ENCODE measurements at places on chromosomes 3 and 15.

DNA sequence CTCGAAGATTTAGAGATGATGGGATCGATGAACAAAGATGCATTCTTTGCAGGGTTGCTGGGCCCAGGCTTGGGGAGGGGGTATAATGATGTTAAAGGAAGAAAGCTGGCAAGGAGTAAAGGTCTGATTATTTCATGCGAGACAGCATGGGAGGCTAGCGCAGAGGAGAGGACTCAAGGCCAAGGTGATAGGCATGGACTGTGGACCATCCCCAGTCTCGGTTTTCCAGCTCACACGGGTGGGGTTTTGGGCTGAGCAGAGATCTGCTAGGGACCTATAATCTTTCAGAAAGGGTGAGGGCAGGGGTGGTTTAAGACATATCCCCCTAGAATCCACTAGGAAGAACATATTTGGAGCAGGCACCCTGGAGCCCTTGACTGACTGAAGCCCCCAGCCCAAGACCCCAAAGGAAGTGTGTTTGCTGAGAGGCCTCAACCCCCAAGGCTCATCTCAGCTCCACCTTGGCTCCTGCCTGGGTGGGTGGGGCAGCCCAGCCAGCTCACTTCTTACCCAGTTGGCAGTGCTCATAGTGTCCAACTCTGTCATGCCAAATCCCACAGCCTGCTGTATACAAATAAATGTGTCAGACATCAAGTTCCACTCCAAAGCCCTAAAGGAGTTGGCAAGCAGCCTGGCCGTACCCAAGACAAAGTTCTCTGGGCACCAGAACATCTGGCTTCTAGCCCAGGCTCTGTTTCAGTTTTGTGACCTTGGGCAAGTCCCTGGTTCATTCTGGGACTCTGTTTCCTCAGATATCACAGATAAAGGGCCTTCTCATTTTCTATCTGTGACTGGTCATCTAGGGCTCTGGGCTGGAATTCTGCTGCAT is 17.9 kb downstream of the ACSBG1 start:
- DNase-seq, result no peak

DNA sequence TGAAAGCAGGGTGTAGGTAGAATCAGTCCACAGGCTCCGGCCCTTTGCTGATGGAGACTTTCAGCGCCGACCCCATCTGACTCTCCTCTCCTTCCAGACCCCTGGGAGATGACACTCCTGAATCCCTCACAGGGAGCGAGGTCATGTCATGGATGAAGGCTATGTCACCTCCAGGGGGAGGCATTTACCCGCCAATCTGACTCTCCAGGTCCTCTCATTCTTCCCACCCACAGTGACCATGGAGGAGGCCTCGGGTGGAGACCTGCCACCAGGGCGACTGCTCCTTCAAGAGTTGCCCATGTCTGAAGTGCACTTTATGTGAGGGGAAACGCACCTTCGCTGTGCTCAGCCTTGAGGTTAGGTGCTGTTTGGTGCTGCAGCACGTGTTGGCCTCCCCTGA is 112.7 kb downstream of the KLF13 start:
- no peak for DNase-seq

GRCh38 chr3:71114610-71115009 is 468.9 kb downstream of the FOXP1 start:
- DNase-seq, result no peak

DNA sequence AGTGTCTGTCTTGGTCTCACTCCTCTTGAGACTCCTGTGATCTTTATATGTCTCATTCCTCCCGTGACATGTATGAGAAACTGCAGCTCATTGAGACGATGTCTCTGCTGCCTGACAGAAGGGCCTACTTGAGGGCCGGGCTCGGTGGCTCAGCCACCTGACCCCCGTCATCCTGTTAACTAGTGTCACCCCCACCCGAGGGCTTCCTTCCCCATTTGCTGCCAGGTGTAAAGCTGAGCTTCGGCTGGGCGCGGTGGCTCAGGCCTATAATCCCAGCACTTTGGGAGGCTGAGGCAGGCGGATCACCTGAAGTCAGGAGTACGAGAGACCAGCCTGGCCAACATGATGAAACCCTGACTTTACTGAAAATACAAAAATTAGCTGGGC is 12.7 kb downstream of the SEMA4B start:
- DNase-seq, result no peak

DNA sequence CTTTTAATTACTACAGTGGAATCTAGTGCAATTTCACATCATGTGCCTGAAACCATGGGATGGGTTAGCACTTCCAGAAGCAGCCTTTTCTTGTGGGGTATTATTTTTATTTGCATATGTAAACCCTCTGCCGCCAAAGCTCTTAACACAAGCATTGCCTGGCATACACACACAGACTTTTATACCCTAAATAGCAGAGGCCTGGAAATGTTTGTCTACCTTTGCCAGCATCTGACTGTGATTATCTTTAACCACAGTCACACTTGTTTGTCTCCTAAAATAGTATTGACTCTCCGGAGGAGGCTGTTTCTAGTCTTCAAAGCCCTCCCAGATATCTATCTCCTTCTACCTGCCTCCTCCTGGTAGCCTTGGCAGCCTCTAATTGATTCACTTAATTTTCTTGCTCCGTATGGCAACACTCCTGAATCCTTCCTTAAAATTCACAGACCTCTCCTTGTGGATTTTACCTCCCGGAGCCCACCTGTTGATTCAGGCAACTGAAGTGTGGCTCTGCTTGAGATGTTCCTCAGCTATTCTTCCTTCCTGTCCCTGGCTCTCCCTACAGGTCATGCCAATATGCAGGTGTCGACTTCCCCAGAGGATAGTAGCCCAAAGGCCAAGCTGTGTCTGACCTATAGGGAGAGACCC is 127.1 kb upstream of the UMPS start:
- DNase-seq, result no peak

DNA sequence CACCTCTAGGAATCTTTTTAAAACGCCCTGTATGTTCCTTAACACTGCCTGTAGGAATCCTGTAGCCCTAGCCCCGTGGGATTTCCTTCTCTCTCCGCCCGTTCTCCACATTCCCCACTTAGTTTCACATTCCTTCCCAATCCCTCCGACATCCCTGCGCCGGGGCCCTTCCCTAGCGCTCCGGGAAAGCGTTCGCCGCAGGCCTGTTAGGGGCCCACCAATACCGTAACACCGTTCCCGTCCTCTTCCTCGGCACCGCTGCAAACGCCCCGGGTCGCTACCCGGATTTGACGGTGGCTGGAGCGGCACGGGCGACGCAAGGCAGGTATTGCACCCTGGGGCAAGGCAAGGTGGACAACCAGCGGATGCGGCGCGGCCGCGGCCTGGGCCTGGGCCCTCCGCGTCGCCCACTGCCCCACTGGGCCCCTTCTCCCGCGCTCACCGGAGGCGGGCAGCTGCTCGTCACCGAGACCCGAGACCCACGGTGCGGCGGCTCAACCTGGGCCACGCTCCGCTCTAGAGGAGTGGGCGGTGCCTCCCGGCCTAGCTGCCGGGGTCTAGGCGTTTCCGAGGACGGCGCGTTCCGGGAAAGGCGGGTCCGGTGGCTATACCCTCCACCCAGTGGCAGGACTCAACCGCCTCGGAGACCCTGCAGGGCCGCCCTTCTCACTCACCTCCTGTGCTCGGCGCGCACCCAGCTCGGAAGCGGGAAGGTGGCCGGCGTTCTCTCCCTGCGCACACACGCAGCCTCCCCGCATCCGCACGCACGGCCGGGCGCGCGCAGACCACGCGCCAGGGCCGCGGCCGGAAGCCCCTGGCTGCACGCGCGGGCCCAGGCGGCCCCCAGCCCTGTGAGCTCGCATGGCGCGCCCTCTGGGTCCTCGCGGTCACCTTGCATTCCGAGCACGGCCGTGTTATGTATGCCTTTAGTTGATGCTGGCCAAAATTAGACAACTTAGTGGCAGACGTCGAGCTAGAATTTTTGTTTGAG is at the start of gene B3GALNT1:
Gene B3GALNT1, minus strand, starts transcription at position 789 of the 991 bp plus-strand sequence. CDS start 18,595 bp downstream, outside the sequence.
- peak; percentile 69 for DNase-seq

GRCh38 chr3:154071146-154071545 is 50.0 kb upstream of the ARHGEF26 start:
- no peak for DNase-seq

DNA sequence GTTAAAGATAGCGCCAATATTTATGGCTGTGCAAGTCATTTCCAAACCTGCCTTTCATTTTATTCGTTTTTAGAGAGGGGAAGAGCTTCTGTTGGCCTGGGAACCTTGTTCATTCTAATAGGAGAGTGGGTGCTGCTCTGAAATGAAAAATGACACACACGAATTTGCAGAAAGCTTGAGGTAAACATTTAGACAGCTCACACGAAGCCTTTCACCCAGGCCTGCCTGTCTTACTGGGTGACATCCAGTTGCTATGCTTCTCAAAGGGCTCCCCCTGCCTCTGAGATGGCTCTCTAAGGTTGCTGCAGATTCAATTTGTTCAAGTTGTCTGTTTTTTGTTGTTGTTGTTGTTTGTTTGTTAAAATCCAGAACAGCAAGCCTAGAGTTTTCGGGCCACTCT is 18.2 kb downstream of the PEX5L start:
- no peak for DNase-seq

DNA sequence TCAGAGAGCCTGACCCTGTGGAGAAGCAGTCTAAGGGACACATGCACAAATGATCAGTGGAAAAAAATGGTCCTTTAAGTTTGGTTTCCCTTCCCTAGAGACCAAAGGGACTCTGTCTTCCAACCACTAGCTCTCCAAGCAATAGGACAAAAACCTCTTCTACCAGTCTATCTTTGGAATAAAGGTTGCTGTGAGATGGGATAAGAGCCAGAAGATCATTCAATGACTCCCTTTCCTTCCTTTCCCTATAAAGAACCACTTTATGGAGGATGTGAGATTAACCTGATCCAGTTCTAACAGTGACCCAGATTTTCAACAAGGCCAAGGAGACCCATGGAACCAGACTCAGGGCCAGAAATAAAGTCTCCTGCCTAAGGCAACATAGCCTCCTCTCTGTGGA is 74.8 kb downstream of the DHX30 start:
- no peak for DNase-seq

DNA sequence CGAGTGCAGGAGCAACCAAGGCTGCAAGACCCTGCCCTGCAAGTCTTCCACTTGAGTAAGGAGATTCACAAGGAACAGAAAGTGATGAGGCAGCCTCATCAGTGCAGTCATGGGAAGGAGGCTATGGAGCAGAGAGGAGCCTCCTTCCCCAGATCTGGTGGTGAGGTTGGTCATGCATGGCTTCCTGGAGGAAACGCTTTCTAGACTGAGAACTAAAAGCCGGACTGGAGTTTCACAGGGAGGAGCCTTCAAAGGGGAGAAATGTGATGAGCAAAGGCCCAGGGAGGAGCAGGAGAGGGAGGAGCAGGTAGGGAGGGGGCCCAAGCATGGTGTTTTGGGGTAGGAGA is 139.9 kb downstream of the SRGAP3 start:
- DNase-seq, result no peak

DNA sequence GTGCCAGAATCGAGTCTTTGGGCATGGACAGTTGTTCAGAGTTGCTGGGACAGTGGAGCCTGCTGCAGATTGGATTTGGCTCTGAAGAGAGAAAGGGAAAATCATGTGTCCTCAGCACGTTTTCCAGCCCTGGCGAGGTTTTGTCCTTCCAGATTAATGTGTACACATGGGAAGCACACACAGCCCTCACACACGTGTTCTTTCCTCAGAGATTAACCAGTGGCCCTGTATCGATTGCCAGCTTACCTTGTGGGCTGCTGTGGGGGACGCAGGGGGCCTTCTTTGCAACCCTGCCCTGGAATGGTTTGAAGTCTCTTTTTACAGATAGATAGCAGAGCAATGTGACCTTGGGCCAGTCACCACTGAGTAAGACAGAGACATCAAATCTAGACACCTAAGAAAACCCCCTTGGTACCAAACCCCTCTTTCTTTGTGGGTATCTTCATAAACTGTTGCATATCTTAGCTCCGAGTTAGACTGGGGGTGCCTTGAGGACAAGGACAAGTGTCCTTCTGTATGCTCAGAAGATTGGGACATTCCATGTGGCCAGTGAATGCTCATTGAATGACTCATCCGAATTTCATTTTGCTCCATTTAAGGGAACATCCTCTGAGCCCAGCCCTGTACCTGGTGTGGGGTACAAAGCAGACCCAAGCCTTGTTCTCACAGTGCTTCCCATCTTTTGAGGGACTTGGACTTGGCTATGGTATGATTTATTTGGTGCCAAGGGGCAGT is 48.0 kb downstream of the SMAD6 start:
- DNase-seq, result no peak

DNA sequence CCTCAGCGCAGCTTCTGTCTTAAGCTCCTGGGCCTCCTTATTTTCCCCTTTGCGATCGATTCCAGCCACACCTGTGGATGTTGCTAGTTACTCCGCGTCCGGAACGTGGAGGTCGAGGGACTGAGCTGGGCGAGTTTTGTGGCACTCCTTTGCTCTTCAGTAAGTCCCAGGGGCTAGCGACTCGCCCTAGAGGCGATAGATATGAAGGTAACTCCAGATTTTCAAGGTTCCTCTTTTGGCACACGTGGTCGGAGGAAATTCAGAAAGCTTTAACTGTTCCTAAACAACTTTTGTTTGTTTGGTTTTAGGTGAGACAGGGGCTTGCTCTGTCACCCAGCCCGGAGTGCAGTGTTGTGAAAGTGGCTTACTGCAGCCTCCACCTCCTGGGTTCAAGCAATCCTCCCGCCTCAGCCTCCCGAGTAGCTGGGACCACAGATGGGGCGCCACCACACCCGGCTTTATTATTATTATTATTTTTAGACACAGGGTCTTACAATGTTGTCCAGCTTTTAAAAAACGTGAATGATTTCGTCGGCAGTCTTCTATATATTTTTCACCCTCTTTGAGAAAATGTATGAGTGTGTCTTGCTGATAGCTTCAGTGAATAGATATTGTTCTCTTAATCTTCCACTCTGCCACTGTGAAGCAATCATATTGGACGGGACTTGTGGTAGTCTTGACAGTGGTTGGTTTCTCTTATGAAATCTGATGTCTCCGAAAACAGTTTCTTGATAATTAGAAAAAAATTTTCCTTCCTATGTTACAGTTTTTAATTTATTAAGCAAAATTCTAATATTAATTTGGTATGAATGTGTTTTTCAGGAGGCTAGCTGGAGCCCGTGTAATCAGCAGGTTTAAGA is 785 bp downstream of the MFSD1 start:
- DNase-seq, result peak; percentile 27

DNA sequence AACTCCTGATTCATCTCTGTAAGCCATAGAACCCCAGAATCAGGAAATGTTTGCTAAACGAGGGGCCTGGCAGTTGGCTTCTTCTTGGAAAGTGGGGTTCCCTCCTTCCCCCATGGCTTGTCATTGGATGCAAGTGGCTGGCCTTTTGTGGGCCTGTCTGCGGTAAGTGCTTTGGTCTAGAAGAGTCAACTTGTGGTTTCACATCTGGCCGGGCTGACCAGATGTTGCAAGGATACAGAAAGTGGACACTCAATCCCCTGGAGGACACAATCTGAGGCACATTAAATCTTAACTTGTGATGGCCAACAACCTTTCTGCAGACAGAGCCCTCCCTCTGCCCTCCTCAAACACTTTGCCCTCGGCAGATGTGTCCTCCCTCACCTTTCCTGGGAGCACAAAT is 1.1 kb downstream of the FAH start:
- DNase-seq, result no peak

GRCh38 chr3:175590745-175591144 is 731.6 kb downstream of the NAALADL2 start:
- DNase-seq, result no peak

GRCh38 chr15:53861792-53862191 is 102.3 kb upstream of the WDR72 start:
- DNase-seq, result no peak

DNA sequence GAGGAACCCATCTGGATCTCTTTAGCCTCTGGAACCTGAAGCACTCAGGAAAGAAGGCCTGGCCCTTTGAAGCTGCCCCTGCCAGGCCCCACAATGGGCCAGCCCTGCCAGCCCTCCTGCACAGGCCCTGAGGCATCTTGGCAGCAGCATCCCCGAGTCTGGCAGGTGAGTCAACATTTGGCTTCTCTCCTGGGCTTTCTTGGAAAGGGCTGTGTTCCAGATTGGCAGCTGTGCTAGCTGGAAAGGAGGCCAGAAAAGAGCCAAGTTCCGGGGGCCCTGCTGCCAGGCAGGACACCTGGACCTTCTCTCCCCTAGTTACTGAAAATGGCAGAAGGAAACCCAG is 187.2 kb downstream of the SHQ1 start:
- no peak for DNase-seq
